ENCODE measurements at places on chromosomes 2 and 18. TPM values are rescaled to one million over a fixed set of nuclear protein-coding genes. Genes with fewer than 3 reads are reported as not detected.

EVA1A gene
- 51.3 TPM for total RNA-seq

OTOS gene
- not detected for total RNA-seq

CHST9 gene
- not detected for total RNA-seq

UGT1A4 gene
- total RNA-seq = not detected

LRATD1 gene
- not detected for total RNA-seq

TFPI gene
- total RNA-seq = 239 TPM

TLX2 gene
- total RNA-seq = not detected

FBLN7 gene
- total RNA-seq = 0.66 TPM

CNNM4 gene
- total RNA-seq = 5.9 TPM

SLC40A1 gene
- total RNA-seq = 3.3 TPM

NCKAP5 gene
- total RNA-seq = 21.6 TPM

ARHGAP15 gene
- not detected for total RNA-seq

CNOT11 gene
- 67.6 TPM for total RNA-seq

OSR1 gene
- 6.6 TPM for total RNA-seq

PCARE gene
- not detected for total RNA-seq

ATF2 gene
- 66.9 TPM for total RNA-seq

RTP5 gene
- total RNA-seq = not detected

MALL gene
- total RNA-seq = 2.4 TPM

LDLRAD4 gene
- 0.14 TPM for total RNA-seq
